HFF-Myc (cell line): ENCODE measurements at places on chromosomes 5 and 9.

GRCh38 chr9:15505921-15506320 lies 4.8 kb downstream of the PSIP1 start:
- DNase-seq: no peak

GRCh38 chr5:135190416-135191083 lies 156.5 kb upstream of the PITX1 start:
- no peak for DNase-seq

GRCh38 chr9:34556949-34557348 lies 32.6 kb downstream of the CNTFR start:
- DNase-seq: no peak

DNA sequence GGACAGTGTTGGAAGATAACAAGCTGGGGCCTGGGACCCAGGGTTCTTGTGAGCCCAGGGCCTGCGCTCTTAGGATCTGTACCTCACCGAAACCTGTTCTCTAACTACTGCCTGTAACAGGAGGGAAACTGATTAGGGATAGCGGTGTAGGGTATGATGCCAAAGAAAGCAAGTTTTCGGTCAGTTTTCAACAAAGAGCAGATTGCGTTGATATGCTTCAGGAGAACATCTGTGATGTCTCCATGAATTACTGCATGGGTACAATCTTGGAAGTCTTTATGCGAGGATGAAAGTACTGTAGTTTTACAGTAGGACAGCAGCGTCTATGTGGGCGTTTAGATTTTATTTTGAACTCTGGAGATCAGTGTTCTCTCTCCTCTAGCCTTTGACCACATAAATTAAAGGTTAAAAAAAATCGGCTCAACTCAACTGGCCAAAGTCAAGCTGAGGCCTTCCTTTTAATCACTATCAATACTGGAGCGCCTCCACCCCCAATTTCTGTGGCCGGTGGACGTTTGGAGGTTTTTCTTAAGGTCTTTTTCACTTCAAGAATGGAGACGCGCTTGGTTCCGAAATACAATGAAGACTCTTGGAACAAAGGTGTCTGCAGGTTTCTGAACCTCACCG lies 3.0 kb downstream of the NFIL3 start:
- DNase-seq: no peak

- DNase-seq: no peak
These were observed 48.6 kb downstream of the RGS3 start for GRCh38 chr9:113511856-113512761.

DNA sequence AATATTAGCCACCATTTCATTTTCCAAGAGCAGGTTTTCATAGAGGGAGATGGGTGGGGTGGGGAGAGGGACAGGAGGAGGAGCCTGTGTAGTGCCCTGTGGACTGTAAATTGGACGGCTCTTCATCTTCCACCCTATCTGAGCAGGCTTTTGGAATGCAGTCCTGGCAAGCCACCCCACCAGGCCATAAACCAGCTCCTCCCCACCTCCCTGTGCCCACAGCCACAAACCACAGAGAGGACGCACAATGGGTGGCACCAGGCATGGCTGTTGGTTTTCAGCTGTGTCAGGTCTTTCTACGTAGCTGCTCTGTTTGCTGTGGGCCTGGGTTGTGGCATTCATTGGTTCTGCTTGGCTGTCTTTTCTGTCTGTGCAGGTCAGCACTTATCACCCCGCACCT lies 58.0 kb downstream of the PLAC8L1 start:
- no peak for DNase-seq

- DNase-seq: no peak
These were observed 28.3 kb upstream of the RAI14 start for GRCh38 chr5:34627794-34628193.

GRCh38 chr5:115685490-115685889 lies 59.7 kb upstream of the TMED7 start:
- no peak for DNase-seq

GRCh38 chr9:121874524-121874923 lies 218.6 kb downstream of the TTLL11 start:
- DNase-seq: no peak

- no peak for DNase-seq
These were observed 34.6 kb downstream of the RXRA start for GRCh38 chr9:134360897-134361296.

DNA sequence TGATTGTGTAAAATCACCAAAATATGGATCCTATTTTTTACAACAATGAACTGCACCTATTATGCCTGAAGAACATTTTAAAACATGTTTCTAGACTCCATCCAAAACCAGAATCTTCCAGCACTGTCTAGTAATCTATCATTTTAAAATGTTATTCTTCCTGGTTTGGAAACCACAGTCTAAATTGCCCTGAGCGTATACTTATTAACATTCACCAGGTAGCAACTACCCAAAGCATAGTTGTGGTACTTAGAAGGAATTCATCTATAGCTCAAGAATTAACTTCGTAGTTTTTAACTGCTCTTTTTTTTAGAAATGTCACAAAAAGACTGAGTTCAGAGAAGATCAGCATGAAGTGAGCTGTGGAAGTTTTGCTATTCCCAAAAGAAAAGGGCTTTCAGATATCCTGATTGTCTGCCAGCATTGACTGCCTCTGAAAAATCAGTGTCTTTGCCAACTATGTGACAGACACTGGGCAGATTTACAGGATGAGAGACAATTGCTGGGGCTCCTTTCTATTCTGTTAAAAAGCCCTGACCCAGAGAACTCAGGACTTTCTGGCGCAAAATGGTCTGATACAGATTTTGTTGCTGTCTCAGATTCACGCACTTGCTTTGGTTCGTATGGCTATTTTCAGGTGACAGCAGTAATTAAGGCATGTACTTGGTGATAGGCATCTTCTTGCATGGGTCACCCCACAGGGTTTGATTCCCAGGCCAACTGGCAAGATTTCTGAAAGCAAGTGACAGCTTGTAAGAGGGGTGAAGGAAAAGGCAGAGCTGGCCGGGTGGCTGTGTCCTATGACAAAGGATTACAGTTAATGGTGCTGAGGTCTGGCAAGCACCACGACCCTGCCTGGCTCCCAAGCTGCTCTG lies 152.5 kb upstream of the RAI14 start:
- DNase-seq: no peak

GRCh38 chr9:77598524-77598923 lies 49.6 kb downstream of the GNA14 start:
- DNase-seq: peak; percentile 39

DNA sequence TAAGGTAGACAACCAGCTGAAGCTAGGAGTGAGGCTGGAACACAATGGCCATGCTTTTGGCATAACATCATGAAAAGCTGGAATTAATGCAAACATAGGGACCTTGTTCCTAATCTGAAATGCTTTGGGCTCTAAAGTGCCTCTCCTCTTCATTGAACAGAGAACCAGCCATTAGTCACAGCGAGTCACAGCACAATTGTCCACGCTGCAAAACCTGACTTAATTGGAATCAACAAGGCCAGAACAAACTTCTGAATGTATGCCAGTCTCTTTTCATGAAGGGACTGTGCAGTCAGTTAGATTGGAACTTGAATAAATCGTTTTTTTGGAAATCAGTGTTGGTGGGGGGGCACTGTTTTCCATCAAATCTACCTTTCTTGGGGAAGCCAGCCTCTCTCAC lies 96.5 kb downstream of the JAKMIP2 start:
- DNase-seq: no peak

DNA sequence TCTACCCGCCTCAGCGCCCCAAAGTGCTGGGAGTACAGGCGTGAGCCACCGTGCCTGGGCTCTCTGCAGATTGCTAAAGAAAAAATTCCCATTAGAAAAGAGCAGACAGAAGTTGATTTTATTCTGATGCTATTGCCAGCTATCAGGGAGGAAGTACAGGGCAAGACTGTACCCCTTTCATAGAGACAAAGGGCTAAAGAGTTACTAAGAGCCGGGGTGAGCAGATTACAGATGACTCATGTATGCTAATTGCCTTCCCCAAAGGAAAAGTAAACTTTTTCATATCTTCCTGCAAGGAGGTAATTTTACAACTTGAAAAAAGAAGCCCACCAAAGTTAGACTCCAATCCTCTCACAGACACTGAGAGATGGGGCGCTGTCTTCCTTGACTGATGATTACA lies 42.3 kb upstream of the MCTP1 start:
- DNase-seq: no peak

DNA sequence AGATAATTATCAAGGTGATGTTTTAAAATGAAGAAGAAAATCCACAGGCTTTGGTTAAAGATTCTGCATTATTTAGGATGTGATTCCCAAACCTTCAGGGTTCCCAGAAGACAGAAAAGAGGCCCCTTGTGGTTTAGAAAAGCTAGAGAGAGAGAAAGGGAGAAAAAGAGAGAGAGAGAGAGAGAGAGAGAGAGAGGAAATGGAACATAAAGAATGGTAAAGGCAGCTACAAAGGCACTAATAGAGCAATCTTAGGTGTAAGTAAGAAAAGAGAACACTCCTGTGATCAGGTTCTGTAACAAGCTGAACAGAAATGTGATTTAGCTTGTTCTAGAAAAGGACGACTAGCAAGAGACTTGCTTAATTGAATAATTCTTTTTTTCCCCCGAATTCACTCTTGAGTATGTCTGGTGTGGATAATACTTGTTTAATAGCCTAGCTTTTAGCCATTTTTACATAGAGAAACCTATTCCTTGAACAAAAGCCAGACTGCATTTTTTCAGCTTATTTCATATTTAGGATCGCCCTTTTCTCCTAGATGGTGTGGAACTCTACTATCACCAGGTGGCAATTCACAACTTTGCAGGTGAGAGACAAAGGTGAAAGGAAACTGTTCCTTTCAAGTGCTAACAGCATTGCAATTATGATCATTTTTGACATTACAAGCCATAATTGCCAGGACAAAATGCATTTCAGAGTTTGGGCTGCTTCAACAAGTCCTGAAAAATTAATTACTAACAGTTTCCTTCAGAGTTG lies 57.6 kb upstream of the SH3GL2 start:
- no peak for DNase-seq

- no peak for DNase-seq
These were observed 334.8 kb downstream of the TRIM32 start for GRCh38 chr9:117021906-117022305.

DNA sequence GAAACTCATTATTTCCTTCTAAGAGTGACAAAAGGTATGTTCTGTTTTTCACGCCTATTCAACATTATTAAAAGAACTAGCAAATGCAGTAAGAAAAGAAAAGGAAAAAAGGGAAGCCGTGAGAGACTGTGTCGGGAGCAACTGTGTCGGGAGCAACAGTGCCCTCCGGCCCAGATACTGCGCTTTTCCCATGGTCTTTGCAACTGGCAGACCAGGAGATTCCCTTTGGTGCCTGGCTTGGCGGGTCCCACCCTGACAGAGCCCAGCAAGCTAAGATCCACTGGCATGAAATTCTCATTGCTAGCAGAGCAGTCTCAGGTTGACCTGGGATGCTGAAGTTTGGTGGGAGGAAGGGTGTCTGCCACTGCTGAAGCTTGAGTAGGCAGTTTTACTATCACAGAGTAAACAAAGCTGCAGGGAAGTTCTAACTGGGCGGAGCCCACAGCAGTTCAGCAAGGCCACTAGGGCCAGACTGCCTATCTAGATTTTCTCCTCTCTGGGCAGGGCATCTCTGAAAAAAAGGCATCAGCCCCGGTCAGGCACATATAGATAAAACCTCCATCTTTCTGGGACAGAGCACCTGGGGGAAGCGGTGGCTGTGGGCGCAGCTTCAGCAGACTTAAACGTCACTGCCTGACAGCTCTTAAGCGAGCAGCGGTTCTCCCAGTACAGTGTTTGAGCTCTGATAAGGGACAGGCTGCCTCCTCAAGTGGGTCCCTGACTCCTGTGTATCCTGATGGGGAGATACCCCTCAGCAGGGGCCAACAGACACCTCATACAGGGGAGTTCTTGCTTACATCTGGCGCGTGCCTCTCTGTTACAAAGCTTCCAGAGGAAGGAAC lies 1237.4 kb upstream of the CDH18 start:
- DNase-seq: no peak

DNA sequence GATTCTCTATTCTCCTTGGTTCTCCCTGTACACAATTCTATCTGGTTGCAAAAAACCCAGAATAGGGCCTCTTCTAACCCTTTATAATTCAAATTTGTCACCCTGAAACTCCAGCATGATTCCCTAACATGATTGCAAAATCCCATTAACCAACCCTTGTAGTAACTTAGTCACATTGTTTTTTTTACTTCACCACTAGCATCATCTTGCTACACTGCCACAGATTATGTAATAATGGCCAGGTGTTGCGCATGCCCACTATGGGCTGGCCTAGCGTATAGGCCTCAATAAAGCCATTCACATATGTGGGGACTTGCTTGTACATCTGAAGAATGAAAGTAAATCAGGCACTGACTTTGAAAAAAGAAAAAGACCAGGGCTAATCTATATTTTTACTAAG lies 25.7 kb downstream of the FAM170A start:
- DNase-seq: no peak

DNA sequence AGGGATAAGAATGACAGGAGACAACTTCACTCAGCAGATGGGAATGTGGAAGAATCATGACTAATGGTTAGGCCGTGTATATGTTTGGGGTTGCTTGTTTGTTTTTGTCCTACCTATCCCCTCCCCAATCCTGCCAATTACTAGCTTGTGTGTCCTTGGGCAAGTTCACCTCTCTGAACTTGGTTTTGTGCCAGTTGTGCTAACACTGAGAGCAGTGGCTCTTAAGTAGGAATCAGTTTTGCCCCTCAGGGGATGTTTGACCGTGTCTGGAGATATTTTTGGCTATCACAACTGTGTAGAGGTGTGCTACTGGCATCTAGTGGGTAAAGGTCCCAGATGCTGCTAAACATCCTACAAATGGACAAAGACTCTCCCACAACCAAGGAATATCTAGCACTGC lies 287.0 kb downstream of the DMRT2 start:
- peak; percentile 12 for DNase-seq

- no peak for DNase-seq
These were observed 32.3 kb downstream of the TNPO1 start for GRCh38 chr5:72848474-72849428.

DNA sequence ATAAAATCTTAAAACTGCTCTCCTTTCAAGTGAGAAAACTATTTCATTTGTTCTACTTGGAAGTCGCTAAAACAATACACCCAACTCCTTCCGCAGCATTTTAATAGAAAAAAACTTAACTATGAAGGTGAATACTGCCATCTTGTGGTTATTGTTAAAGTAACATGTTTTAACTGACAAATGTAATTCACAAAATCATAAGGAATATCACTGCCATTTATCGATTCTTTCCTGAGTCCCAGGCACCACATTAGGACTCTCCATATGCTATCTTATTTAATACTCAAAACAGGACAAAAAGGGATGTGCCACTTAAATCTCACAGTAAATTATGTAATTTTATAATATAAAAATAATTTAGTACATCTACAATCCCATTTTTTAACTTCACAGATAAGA lies 130.5 kb upstream of the ITGA1 start:
- DNase-seq: no peak

- DNase-seq: peak; percentile 39
These were observed 58.1 kb downstream of the RFX3 start for GRCh38 chr9:3467593-3468219.

- DNase-seq: no peak
These were observed 41.2 kb downstream of the SLC46A2 start for GRCh38 chr9:112849363-112849922.
